ENCODE measurements at places on chromosomes 5 and 9.

DNA sequence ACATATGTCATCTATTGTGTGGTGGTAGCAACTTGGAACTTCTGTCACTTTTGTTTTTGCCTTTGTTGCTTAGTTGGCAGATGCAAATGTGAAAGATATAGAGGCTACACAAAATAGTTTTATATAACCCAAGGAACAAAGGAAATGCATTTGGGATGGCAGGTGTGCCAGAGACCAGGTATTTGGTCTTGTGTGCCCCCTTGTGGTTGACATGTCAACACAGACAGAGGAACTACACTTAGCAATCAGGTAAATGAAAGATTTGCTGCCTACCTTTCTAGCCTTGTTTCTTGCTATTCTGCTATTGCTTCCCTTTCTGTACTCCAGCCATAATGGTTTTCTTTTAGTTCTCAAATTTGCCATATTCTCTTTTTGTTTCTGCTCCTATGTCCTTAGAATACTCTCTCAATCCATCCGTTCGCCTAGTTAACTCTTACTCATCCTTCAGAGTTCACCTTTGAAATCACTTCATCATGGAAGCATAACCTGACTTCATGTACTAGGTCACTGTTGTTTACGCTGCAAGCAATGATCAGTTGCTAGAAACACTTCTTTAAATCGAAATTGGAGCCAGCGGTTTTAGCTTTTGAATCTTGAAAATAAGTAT, 119.5 kb downstream of the TRPM3 start:
- peak; percentile 25 for DNase-seq

GRCh38 chr5:170534177-170534576, 30.4 kb downstream of the KCNIP1 start:
- DNase-seq = no peak

- no peak for DNase-seq
Observed at GRCh38 chr9:107739601-107740082, 250.1 kb upstream of the KLF4 start.

DNA sequence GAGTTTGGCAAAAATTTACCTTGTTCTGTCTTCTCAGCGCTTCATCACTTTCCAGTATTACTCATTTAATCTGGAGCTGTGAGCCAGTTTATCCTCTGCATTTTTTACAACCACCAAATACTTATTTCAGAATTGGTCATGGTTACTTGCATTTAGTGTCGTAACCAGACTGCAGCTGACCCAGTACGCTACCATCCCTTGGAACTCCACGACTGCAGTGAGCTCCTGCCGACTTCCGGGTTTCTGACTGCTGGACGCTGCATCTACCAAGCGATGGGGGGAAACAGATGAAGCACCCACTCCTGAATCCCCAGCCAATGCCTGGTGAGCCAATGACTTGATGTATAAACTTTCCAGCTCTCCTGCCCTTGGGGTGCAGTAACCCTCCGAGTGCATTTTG, 174.4 kb upstream of the PRLR start:
- DNase-seq = peak; percentile 21

DNA sequence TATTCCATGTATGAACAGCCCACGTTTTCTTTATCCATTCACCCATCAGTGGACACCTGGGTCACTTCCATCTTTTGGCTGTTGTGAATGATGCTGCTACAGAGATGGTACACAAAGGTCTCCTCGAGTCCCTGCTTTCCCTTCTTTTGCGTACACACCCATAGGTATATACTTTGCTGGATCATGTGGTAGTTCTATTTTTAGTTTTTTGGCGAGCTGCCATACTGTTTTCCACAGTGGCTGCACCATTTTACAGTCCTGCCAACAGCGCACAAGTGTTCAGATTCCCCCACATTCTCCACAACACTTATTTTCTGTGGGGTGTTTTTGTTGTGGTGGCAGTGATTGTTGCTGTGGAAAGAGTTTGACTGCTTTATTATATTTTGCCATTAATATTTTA, 16.2 kb downstream of the RAPGEF1 start:
- DNase-seq = no peak

DNA sequence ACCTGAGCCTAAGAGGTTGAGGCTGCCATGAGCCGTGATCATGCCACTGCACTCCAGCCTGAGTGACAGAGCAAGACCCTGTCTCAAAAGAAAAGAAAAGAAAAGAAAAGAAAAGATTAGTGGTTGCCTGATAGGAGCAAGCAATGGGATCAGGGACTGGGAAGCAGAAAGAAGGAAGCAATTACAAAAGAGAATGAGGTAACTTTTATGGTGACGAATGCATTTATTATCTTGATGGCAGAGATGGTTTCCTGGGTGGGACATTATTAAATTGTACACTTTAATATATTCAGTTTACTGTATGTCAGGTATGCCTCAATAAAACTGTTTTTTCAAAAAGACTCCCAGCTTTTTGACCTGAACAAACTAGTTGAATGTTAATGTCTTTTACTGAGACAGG, 7.5 kb upstream of the PFDN1 start:
- DNase-seq = no peak

DNA sequence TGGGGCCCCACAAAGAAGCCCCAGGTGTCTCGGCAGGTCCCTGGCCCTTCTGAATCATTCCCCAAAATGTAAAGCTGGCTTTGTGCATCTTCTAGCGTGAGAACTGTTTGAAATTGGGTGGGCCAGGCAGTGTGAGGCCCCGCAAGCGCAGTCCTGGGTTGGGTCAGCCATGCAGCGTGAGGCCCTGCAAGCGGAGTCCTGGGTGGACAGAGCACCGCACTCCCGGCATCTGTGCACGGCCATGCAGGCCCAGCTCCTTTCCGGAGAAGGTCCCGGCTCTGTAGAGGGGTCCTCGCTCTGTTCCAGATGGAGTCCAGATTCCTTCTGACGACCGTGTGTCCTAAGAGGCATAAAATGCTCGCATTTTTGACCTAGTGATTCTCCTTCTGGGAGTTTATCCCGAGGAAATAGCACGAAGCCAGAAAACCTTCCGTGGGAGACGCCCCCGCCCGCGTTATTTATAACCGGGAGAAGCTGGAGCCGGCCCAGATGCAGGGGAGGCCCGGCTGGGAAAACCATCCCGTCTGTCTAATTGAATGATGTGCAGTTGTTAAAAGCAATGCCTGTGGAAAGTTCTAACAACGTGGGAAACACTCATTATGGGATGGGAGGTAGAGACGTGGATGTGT, 19.4 kb upstream of the NOTCH1 start:
- no peak for DNase-seq

DNA sequence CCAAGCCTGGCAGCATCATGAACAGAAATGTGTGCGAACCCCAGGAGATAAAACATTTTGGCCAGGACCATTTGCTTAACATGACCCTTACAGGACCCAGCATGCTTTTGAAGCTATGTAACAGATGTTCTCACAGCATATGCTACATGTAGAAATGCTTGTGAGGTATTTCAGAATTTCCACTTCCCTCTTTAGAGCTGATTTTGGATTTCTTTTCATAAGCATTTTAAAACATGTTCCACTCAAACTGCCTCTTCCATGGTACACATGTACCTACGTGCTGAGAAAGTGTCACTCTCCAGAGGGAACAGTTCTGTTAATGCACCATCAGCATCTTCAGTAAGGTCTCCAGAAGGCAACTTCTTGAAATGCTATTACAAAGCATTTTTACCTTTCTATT, 15.7 kb upstream of the TSSK1B start:
- no peak for DNase-seq

GRCh38 chr9:132059361-132059760, 20.3 kb downstream of the MED27 start:
- DNase-seq = no peak

GRCh38 chr5:9288234-9288633, 257.6 kb downstream of the SEMA5A start:
- DNase-seq = no peak

DNA sequence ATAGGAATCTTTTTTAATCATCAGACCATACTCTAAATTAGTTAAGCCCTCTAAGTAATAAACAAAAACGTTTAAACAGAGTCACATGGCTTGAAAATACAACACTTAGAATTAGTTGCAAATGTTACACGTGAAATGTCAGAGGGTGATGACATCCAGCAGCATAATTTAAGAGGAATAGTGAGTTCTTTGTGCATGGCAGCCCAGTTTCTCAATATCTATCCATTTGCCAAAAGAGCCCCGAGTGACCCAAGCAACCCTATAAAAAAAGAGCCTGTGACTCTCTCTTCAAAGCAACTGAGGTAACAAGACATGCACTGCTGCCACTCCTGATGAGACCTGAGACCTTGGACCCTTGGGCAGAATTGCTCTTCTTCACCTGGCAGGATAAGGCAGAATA, 96.9 kb upstream of the RASA1 start:
- DNase-seq = no peak

GRCh38 chr9:114718801-114719221, 36.8 kb upstream of the TEX48 start:
- peak; percentile 82 for DNase-seq

DNA sequence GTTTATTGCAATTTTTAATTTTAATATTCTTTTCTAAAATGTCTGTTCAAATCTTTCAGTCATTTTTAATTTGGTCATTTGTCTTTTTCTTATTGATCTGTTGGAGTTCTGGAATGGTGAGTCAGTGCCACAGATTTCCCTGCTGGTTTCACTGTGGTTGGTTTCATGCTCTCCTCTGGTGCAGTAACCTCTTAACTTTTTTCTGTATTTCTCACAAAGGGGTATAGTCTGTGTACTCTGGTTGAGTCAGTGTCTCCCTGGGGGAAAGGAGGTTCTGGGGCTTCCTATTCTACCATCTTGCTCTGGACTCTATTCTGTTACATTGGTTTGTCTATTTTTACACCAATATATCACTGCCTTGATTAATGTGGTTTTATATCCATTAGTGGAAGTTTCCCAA, 178.8 kb downstream of the CSNK1G3 start:
- peak; percentile 26 for DNase-seq

- no peak for DNase-seq
Observed at GRCh38 chr9:131404581-131404980, 10.7 kb downstream of the PRRC2B start.

GRCh38 chr5:110917161-110917875, 154.2 kb upstream of the TSLP start:
- no peak for DNase-seq

- DNase-seq = no peak
Observed at GRCh38 chr5:175737481-175737880, 79.6 kb downstream of the HRH2 start.

- no peak for DNase-seq
Observed at GRCh38 chr9:96255698-96256097, 46.3 kb downstream of the HSD17B3 start.

DNA sequence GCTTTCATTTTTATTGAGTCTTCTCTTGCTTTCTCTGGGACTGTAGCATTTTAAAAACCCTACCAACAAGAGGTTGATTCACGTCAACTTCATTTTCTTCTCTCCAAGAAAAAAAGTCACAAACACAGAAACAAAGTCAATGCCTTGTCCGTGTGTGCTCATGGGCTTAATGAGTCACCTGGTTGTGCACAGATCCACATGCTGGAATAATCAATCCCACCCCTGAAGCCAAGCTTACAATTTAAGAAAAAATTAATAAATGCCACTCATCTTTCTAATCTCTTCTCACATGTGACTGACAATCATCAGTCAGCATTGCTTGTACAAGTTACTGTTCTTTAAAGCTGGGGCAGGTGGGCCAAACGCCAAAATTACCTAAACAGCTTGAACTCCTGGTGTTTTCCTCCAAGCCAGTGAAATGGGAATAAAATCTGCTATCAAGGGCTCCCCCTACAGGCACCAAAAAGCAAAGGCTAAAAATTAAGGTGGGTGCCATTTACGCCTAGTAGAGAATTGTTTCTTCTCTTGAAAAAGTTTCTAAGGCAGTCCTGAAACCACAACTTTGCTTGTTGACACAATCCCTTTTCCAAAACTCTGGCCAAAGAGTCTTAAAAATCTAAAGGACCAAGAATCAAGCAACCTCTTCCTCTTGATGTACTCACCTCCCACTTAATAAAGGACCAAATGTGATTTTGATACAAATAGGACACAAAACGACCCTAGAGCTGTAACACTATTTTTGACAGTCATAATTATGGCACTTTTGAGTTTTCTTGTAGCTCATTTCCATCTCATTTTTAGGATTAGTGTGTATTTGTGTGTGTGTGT, 21.3 kb downstream of the TRMO start:
- DNase-seq = peak; percentile 51

DNA sequence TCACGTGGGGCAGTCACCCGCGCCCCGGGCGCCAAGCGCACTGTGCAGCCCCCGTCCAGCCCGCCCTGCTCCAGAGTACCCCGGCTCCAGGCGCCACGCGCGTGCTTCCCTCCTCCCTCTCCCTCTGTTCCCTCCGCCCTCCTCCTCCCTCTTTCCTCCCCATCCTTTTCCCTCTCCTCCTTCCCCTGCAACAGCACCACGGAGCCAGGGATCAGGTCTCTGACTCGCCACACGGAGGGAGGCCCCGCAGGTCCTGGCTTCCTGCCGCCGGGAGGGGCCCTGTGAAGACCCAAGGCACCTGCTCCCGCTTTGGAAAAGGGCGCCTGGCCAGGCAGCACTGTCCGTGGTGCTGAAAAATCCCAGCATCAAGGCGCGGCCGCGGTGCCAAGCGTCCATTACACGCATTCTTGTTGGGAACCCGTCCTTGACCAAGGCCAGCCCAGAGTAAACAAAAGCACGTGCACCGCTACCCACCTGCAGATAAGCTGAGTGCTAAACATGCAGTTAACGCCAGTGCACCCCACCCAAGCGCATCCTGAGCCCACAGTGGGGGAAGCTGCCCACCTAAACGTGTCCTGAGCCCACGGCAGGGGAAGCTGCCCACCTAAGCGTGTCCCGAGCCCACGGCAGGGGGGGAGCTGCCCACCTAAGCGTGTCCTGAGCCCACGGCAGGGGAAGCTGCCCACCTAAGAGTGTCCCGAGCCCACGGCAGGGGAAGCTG, 21.7 kb downstream of the SLC6A18 start:
- DNase-seq = peak; percentile 82

- DNase-seq = no peak
Observed at GRCh38 chr9:91813176-91813795, 136.7 kb downstream of the ROR2 start.

GRCh38 chr5:125928663-125929062, 494.5 kb upstream of the GRAMD2B start:
- no peak for DNase-seq

DNA sequence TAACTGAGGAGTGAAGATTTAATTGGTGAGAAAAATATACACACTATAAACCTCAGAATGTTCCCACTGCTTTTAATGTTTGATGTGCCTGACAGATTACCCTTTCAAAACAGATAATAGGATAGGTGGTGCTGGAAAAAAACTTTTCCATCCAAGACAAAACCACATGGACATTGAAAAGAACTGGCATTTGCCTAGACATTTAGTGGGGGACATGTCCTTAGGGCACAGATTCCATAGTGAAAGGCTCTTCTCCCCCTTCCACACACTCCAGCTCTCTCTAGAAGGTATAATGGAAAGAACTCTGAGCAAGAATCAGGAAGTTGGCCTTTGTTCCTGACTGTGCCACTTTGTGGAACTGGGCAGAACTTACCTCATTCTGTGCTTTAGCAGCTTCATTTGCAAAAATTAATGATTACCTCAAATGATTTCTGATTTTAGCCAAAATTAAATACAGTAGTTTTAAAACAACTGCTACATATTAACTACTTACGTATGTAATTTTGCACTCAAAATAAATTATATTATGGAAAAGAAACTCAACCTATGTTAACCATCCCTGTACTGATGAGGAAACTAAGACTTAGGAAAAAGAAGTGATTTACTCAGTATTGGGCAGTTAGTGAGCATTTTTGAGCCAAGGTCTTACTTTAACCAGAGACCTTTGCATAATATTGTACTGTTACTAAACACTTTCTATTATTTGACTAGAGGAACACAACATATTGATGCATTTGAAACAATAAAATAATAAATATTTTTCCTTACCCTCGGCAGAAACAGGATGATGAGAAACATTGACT, 43.3 kb downstream of the TMC1 start:
- no peak for DNase-seq

- DNase-seq = no peak
Observed at GRCh38 chr5:22577711-22578110, 275.4 kb downstream of the CDH12 start.

All from urothelium cell line (cell line).